ENCODE measurements at places on chromosomes 7 and 10.

GRCh38 chr10:34495938-34496337, 319.2 kb downstream of the PARD3 start:
- no peak for ATAC-seq

DNA sequence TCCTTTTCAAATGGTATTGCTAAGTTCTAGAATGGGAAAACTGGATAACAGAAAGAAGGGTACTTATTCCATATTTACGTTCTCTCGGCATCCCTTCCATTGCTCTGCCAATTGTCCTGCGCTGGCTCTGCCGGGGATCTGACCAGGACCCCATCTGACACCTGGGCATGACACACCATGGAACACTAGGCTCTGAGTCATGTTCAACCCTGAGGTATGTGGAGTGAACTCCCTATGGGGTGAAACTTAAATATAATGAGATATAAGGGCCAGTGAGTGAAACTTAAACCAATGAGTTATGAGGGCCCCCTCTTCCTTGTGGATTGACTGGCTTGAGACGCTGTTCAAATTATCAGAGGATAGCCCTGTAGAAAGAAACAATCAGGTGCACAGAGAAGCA, 55.1 kb upstream of the ZEB1 start:
- no peak for ATAC-seq

DNA sequence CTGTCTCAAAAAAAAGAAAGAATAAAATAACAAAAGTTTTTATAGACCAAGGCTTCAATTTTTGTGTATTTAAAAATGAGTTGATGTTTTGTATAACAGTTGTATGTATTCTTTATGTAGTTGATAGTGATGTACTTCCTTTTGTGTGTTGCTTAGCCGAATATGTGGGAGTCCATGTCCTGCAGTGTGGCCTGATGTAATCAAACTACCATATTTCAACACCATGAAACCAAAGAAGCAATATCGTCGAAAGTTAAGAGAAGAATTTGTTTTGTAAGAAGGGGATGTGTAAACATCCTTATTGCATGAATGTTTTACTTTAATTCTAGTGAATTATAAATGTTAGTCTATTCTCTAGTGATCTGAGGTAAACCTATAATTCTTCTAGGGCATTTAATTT, 56.6 kb downstream of the MPLKIP start:
- ATAC-seq, result no peak

GRCh38 chr7:23873306-23873705, 163.3 kb downstream of the STK31 start:
- no peak for ATAC-seq

GRCh38 chr7:29277436-29278215, 83.1 kb downstream of the CHN2 start:
- peak; percentile 68 for ATAC-seq

DNA sequence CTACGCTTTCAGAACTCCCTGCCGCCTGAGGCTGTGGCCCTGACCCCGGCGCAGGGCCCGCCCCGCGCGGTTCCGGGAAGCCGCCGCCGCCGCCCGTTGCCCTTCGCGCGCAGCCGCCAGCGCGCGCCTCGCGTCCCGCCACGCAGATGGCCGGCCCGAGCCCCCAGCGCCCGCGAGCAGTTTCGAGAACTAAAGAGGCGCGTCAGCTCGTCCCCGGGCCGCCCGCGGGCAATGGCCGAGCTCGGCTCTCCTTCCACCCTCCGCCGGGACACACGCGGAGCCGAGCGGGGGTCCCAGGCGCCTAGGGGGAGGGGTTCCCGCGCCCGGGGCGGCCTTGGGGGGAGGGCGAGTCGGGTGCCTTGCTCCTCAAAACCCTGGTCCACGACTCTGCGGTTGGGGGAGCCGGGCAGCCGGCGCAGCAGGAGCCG, 1.8 kb downstream of the HNRNPF start:
- ATAC-seq, result peak; percentile 39

GRCh38 chr10:43960135-43960415, 311.4 kb upstream of the ZNF32 start:
- no peak for ATAC-seq

DNA sequence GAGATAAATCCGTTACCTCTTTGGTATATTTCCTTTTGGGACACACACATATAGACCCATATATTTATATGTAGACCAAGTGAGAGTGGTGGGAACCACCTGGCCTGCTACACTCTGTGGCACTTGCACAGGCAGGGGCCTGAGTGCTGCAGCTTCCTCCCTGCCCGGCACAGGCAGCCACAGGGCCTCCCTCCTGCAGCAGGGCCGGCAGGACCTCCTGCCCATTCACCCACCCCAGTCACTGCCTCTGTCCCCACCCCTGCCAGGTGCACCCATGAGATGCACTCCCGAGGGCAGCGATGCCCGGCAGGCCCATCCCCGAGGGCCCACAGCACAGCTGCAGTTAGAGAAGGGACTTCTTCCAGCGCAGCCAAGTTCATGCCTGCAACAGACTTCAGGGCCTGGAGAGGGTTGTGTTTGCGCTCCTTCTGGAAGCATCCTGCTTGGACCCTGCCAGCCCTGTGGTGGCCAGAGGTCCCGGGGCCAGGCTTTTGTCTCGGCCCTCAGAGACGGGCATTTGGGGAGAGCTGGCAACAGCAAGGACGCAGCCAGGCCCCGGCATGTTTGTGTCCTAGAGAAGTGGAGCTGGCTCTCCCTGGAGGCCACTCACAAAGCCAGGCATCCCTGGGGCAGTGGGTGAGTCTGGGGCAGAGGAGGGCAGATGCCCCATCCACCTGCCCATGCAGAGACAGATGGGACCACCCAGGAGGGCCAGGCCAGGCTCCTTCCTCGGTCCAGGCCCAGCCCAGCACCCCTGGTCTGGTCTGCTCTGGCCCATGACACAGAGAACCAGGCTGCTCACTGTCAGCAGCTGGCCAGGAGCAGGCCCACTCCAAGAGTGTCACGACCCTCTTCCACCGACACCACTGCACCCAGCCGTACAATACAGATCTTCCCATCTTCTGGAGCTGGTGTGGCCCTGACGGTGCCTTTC, 41.4 kb downstream of the PWWP2B start:
- ATAC-seq, result peak; percentile 14

GRCh38 chr7:69947998-69948397, 349.7 kb downstream of the AUTS2 start:
- no peak for ATAC-seq

GRCh38 chr7:45573661-45574415, at the start of gene ADCY1:
ADCY1 (plus strand) TSS chr7:45574368; CDS start chr7:45574544, 176 bp downstream.
- no peak for ATAC-seq

GRCh38 chr10:80542053-80542452, 4.4 kb downstream of the SH2D4B start:
- no peak for ATAC-seq

GRCh38 chr10:69885379-69886013, 83.8 kb downstream of the COL13A1 start:
- ATAC-seq, result no peak

DNA sequence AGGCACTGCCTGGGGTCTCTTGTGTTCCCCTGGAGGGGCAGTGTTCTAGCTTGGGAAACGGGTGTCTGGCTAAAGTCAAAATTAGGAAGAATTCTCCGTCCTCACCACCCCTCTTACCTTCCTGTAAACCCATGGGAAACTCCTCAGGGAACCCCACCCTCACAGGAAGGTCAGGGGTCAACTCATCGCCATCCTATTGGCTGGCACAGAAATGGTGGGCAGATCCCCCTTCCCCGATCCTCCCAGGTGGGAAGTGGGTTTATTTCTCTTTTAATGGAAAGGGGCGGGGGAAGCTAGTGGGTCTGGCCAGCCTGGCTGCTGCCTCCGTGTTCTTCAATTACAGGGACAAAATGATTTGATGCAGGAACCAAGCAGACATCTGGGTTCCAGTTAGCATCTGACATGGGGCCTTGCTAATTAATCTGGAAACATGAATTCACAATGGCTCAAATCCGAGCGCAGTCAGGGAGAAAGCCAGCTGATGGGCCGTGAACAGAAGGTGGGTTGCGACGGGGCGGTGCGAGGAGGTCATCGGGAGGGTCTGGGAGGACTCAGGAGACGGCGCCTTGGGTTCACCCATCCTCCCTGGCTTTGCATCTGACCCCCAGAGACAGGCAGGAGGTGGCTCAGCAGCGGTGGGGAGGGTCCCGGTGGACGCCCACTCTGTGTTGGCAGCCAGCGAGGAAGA, 66.6 kb downstream of the SLIT1 start:
- no peak for ATAC-seq

- ATAC-seq, result no peak
Measured at GRCh38 chr7:111982133-111982532, 224.1 kb downstream of the DOCK4 start.

DNA sequence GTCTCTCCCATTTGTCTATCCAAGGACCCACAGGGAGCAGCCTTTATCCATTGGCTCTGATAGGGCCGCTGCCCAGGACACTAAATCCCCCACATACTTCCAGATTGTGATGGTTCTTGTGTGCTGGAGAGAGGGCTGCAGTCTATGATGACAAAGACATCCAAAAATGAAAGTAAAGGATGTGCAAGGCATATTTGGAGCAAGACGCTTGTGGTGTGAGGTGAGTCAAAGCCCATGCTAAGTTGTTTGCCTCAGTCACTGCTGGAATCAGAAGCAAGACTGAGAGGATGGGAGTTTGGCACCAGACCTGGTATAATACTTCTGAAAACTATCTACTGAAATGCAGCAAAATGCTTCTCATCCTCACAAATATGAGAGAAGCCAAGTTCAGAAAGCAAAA, 22.7 kb downstream of the ZNF22 start:
- no peak for ATAC-seq

DNA sequence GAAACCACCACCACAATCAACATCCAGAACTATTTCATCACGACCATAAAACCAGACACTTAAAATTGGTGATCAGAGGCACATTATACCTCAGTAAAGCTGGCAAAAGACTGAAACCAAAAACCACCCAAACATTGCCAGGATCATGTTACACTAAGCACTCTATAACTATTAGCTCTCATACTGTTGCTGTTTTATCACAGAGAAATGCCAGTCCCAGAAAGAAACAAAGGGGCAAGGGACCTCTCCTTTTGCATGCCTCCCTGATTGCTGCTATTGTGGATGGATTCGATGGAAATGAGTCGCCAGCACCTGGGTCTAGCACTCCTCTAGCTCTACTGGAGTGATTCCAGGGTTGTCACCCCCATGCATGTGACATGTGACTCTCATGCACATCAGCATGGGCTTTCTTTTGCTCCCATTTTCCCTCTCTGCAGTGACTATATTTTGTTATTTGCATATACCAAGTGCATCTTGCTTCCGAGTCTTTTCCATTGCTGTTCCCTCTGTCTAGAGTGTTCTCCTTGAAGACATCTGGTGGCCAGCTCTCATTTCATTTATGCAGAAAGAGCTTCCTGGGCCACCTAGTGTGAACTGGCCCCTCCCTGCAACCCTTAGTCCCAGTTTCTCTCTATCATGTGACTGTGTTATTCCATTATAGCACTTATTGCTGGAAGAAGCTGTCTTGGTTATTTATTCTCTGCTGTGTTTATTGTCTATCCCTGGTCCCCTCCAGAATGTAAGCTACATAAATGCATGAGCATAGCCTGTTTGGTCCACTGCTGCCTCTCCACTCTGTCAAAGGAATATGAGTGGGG, 300.6 kb downstream of the PLXNA4 start:
- no peak for ATAC-seq

GRCh38 chr10:4199196-4199595, 414.2 kb upstream of the KLF6 start:
- ATAC-seq, result no peak

DNA sequence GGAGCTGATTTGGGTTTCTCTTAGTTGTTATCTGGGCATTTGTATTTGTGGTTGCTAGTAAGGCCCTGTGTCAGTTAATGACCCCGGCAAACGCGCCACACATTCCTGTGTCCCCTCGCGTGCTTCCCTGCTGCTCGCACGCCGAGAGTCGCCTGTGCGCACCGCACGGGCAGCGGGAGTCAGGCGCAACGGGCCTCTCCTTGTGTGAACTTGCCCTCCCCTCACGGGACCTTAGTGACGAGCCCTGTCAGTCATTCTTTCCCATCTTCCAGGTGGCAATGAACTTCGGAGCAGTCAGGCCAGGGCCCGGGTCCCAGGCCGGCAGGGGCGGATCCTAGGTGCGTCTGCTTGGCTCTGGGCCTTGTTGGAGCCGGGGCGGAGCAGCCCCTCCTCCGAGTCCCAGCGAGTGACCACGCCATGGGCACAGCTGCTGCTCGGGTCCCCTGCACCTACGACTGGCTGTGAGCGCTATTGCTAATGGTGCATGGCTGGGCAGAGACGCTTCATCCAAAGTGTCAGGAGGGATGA, 12.4 kb upstream of the PRKAR1B start:
- no peak for ATAC-seq

- peak; percentile 85 for ATAC-seq
Measured at GRCh38 chr10:84156768-84157167, 16.8 kb upstream of the GPR15LG start.

DNA sequence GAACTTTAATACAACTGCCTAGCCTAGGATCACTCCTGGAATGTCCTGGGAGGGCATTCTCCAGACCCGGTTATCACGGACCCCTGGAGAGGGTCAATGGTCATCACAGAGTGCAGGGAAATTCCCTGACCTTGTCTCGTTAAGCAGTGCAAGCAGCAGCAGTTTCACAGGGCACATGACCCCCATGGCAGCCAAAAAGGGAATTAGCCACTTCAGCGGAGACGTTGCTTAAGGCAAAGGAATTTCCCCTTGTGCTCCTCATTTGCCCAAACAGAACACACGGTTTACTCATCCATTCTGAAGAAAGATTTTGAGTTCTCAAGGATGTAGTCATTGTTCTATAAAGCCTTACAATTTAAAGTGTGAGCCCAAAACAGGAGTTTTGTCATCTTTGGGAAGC, 260.3 kb downstream of the SNX13 start:
- no peak for ATAC-seq

GRCh38 chr10:106949680-106950478, 214.6 kb downstream of the SORCS1 start:
- ATAC-seq, result no peak

DNA sequence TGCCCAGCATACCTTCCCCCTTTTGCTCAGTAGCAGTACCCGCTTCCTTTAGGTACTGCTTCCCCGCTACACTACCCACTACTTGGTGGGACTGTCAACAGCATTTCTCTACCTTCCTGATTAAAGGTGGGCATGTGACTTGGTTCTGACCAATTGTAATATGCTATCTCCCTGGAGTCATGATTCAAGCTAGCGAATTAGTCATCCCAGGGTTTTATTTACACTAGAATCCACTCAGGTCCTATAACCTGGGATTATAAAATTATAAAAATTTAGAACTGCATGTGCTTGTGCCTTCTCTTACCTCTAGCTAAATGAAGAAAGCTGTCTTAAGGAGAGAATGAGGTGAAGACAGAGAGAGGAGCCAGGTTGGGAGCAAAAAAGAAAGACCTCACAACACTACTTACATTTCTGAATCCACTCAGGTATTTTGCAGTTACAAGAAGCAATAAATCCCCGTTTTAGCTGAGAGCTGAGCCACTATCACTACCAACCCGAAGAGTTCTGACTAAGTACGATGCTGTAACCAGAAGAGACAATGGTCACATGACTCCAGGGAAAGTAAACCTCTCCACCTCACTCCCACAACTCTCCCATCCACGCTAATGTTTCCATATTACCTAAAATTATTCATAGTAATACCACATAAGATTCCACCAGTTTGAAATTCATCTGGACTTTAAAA, 9.7 kb downstream of the GBX1 start:
- no peak for ATAC-seq

GRCh38 chr7:73433924-73434700, 534 bp downstream of the FZD9 start:
- peak; percentile 34 for ATAC-seq

Data from stimulated activated memory B cell treated with anti-CD40 and anti-IgM and Interleukin-4, amounts not matched to agents 10 μg/mL and 1 μg/mL and 100 μg/mL, for 72 hours (primary cell).